ENCODE measurements at places on chromosomes 7 and 10.

DNA sequence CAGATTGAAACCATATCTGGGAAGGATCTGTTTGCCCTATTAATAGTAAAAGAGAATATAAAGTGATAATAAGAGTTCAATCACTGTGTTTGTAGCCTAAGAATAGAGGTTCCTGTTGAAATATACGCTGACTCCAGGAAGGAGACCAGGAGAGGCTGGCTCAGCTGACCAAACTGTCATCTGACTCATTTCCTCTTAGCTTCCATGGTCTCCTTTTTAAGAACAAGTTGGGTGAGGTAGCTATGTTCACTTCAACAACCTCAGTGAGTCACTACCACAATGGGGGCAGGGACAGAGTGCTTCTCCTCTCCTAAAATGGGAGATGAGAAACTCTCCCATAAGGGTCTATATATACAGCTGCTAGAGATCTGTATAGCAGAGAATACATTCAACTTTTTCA, 543.3 kb downstream of the CALN1 start:
- no peak for DNase-seq

GRCh38 chr7:42698600-42699374, 213.1 kb downstream of the C7orf25 start:
- DNase-seq = no peak

- no peak for DNase-seq
Measured at GRCh38 chr10:65611592-65611991, 1314.2 kb upstream of the LRRTM3 start.

DNA sequence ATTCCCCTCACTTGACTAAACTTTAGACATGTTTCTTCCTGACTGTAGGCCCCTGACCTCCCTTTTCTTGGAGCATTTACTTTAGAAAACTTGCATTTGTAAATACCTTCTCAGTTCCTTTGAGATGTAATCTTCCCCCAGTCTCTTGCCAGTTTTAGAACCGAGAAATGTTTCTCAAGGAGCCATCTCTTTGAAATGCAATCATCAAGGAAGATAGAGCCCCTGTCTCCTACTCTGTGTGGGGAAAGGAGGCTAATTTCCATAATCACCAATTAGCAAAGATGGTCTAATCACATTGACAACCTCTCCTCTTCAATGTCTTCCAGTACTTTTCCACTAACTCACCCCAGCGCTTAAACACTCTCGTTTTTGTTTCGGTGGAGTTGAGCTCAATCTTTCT, 70.0 kb upstream of the SMIM30 start:
- DNase-seq = no peak

DNA sequence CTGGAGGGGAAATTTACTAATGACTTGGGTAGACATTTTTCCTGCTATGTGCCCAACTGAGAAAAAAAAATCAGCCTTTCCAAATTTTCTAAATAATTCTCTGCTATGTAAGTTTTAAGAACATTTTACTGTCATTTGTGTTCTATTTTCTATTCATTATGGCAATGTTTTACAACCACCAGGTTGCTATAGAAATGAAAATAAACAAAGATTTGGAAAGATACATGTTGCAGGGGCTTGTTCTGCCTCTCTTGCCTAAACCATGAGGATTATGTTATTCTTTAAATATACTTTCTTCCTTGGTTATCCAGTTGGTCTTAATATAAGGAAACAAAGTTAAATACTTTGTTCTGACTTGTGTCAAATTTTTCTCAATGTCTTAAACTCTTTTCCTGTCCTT, 257.2 kb downstream of the TWIST1 start:
- no peak for DNase-seq

- no peak for DNase-seq
Measured at GRCh38 chr7:17274551-17275245, 23.8 kb upstream of the AHR start.

DNA sequence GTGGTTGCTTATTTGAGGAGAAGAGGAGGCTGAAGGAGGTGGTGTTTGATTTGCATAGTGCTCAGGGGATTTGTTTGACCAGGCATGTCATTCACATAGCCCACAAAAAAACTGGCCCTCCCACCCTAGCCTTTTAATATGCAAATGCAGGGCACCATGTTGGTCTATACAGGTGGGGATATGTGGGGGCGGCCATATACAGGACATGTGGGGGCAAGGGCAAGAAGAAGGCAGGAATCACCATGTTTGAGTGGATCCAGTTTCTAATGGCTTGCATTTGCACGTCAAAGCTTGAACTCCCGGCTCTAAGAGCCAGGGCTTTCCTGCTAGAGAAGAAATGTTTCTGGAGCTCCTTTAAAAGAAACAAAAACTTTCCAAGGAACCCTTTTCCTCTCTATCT, 541.0 kb downstream of the ZWINT start:
- no peak for DNase-seq

GRCh38 chr10:113027574-113028455, 77.8 kb downstream of the TCF7L2 start:
- no peak for DNase-seq

- DNase-seq = no peak
Measured at GRCh38 chr7:82179311-82179710, 264.3 kb downstream of the CACNA2D1 start.

GRCh38 chr7:101163279-101164070, 1.9 kb downstream of the VGF start:
- no peak for DNase-seq
